D721Med (cell line): ENCODE measurements at places on chromosomes 12 and 14.

DNA sequence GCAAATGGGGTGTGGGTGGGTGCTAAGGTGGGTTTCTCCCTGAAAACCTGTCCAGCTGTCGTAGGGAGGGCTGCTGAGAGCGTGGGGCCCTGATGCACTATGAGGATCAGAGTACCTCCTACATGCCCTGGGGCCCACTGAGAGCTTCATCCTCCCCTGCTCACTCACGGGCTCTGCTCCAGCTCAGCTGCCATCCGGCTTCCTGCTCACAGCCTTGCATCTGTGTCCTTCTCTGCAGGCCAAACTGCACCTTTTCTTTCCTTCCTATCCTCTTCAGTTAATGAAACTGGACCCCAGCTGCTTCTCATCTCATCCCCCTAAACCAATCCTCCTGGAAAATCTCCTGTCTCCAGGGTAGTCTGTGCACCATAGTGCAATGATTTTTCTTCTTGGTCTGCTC lies 22.2 kb upstream of the GPRC5D start:
- DNase-seq: no peak

DNA sequence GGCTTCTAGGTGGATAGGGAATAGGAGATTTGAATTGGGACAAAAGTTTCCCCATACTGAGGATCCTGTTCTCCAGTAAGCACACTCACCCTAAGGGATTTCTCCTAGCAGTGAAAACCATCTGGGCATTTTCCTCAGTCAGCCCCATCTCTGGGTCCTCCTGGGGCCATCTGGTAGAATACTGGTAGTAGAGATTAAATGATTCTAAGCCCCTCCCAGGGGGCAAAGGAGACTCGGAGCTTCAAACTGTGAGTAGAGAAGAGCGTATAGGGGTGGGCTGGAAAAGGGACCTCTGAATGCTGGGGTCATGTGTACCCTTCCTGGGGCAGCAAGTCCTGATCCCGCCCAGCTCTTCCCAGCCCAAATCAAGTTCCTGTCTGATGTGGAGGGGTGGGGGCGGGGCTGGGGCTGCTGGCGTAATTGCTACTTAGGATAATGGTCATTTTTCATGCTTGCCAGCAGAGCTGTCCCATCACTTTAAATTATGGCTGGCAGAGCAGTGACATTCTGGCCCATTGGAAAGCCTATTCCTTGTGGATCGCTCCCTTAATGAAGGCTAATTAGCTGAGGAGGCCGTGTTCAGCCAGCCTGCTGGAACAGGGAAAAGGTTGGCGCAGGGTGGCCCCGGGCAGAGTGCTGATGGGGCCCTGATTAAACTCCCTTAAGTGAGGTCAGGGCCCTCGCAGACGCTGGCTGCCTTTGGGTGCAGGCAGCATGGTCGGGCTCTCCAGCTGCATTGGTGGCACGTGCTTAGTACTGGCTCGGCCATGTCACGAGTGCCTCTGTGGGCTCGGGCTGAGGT lies 127.8 kb downstream of the TSPAN9 start:
- DNase-seq: no peak

DNA sequence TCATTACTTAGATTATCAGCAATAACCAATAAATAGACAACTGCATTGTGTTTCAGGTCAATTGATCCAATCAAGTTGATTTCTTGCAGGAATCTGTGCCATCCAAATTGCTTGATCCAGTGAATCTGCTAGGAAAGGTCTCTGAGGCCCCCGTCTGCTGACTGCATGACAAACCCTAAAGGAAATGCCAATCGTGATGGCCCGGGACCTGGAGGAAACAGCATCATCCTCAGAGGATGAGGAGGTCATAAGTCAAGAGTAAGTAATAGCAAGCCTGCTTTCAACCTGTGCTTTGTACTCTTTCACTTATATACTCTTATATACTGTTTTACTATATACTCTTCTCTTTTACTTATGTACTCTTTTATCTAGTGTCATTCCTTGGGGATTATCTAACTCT lies 1.9 kb downstream of the TTLL5 start:
- DNase-seq: no peak

- no peak for DNase-seq
Observed at GRCh38 chr14:79028281-79028680, 858.1 kb downstream of the NRXN3 start.

DNA sequence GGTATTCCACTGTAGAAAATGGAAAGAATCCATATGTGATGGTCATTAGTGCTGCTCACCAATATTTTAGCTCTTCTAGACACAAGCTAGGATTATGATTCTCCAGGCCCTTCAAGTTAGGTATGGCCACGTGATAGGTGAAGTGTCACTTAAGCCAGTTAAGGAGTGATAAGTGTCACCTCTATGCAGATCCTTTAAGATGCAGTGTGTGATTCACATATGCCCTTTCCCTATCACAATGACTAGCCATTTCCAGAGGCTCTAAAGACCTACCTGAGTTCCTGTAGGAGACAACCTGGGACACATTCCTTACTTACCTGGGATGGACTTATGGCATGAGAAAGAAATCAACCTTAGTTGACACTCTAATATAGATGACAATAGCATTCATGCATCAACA lies 343.2 kb downstream of the NELL2 start:
- no peak for DNase-seq

- no peak for DNase-seq
Observed at GRCh38 chr12:32516230-32516629, 116.9 kb downstream of the FGD4 start.

DNA sequence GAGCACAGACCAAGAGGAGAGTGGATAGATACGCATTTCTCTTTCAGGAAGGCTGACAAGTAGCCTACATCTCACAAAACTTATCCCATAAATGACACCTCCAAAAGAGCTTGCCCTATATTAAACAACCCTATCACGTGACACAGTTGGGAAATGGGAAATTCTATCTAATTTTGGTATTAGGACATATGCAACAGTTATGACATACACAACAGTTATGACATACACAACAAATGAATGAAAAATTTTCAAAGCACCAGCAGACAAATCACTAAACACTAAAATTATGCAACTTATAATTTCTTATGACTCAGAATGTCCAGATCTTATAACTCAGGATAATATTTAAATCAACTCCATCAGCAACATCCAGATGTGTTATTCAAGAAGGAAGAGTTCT lies 54.1 kb downstream of the DUSP16 start:
- DNase-seq: no peak

DNA sequence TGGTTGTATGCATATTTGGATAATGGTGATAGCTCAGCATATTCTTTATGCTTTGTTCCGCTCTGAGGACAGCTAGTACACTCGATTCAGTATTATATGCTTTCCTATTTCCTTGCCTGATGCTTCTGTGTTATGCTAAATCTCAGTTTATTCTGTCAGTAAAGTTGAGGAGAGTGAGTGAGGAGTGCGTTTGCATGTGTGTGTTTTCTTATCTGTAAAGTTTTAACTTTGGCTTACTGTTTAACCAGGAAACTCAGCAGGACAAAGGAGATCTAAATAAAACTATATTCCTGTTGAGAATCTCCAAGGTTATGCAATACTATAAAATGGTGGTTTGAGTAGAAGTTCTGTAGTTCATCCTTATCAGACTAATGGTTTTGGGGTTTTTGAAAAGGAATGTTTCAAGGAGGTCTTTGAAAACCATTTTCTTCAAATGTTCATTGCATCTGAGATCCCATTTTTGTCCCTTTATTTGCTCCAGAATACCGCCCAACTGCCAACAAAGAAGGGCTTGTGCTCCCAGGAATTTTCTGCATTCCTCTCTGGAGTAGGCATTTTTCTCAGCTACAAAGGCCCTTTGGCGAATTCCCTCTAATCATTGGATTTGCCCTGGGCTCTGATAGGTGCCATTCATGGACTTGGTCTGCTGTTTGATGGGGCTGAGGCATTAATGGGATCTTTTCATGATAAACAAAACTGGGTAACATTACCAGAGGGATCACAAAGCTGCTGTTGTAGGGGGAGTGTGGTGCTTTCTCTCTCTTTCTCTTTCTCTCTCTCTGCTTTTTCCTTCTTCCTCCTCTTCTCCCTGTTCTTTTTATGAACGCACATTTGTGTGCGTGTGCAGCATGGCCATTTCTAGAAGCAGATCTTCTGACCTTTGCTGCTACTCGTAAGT lies 71.7 kb downstream of the HMGA2 start:
- no peak for DNase-seq

GRCh38 chr14:32003585-32003984 lies 73.5 kb upstream of the ARHGAP5 start:
- DNase-seq: no peak

- DNase-seq: no peak
Observed at GRCh38 chr12:27143256-27144069, 61.1 kb upstream of the C12orf71 start.

GRCh38 chr12:31005944-31006361 lies 67.7 kb upstream of the DDX11 start:
- DNase-seq: peak; percentile 1

DNA sequence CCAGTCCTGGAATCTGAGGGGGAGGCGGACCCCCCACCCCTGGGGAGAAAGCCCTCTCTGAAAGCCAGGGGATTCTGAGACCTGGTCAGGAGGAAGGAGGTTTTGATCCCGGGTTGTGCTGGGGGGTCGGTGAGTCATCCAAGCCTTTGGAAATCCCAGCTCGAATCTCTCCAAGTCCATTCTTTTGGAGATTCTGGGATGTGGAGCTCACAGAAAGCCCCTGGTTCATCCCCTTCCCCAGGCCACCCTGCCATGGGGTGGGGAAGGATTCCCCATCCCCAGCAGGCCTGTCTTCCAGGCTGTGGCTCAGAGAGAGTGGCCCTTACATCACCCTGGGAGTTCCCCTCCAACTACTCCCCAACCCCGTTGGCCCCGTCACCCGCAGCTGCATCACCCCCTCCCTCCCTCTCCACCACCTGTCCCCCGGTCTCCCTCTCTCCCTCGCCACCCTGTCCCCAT lies 14.3 kb downstream of the EXOC3L4 start:
- no peak for DNase-seq

DNA sequence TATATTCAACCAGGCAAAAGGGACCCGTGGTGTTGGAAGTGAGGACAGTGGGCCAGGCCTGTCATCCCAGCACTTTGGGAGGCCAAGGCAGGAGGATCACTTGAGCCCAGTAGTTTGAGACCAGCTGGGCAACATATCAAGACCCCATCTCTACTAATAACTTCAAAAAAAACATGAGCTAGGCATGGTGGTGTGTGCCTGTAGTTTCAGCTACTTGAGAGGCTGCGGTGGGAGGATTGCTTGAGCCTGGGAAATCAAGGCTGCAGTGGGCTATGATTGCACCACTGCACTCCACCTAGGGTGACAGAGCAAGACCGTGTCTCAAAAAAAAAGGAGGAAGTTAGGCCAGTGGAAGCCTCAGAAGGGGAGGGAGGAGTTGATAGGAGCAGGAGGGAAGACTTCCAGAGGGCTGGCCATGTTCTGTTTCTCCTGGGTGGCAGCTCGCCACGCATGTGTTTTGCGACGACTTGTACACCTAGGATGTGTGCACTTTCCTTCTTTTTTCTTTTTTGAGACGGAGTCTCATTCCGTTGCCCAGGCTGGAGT lies 10.1 kb downstream of the SLC25A29 start:
- no peak for DNase-seq

DNA sequence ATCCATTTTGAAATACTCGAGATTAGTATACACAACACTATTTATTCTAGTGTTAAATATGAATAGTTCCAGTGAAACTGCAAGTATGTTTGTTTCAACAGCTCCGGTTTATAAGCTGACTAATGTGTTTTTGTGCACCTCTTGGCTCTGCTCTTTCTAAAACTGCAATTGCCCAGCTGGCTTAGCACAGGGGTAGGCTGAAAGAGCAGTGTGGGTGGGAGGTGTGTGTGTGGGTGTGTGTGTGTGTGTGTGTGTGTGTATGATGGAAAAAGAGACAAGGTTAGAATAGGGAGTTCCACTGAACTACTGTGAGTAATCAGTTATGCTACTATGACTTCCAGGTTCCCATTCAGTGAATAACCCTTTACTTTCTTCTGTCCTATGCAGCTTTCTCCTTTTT lies 37.8 kb upstream of the DDHD1 start:
- DNase-seq: no peak

DNA sequence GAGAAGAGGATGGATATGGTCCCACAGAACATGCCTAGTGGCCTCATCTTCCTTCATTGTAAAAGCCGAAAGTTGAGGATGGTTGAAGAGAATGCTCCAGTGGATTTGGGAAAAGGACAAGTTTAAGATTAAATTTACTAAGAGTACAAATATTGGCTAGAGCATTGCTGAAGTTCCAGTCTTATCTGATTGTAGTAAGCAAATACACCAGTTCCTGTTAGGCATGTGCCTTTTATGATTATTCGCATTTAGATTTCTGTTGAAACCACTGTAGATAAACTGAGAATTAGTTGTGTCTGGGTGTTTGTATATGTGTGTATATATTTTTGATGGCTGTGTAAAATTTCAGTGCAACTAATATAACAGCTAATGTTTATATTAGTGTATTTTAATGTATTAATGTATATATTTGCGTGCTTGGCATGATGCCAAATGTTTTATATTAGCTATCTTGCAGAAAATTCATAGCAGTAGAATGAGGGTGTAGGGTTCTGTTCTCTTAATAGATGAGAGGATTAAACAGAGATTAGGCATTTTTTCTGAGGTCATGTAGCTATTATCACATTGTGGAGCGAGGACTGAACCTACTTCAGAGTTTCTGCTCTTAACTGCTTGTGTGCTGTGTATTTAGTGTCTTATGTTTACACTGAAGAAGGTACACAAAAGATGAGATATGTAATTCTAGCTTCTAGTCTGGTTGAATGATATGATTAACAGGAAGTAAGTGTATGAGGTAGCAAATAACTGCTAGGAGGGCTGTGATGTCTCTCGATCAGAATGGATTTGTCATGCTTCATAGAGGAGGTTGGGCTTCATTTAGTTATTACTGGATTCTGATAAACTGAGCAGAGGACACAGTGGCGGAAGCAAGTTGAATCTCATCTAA lies 21.1 kb downstream of the FKBP3 start:
- DNase-seq: no peak

GRCh38 chr12:30515351-30515750 lies 180.3 kb downstream of the IPO8 start:
- DNase-seq: no peak

DNA sequence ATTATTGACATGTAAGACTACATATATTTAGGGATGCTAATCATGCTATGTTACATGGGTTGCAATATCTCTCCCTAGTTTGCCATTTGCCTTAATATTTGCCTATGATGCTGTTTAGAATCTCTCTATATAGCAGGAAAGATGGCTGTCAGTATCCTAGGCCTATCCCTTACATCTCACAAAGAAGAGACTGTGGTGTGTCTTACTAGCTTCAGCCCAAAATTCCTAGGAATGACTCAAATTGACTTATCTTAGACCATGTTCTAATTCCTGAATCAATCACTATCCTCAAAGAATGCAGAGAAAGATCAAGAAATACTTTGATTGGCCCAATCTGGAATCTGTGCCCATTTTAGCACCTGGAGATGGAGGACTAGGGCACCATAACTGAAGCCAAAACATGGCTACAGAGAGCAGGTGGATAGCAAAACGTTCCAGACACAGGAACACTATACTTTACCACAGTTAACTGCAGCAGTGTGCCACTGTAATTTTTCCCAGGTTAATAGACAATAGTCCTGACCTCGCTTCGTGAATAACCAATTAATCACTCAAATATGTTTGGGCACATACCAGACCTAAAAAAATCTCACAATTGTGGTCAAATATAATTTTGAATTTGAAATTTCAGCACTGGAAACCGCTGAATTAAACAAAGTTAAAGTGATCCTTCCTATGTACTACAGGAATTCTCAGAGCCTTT lies 32.7 kb upstream of the GLIPR1 start:
- no peak for DNase-seq

GRCh38 chr12:25957793-25958427 lies 572 bp upstream of the RASSF8 start:
- no peak for DNase-seq

- DNase-seq: no peak
Observed at GRCh38 chr12:87086118-87086891, 830.1 kb upstream of the MGAT4C start.
